ENCODE measurements at places on chromosomes 11 and 22. TPM values are rescaled to one million over a fixed set of nuclear protein-coding genes. Genes with fewer than 3 reads are reported as not detected.

- DNase-seq = peak; percentile 9
These were observed 716 bp downstream of the AMOTL1 start for GRCh38 chr11:94768602-94769541.

Gene DDIAS
- total RNA-seq = 28.8 TPM

GRCh38 chr11:87548797-87549196 lies 511.1 kb downstream of the TMEM135 start:
- DNase-seq = no peak

DNA sequence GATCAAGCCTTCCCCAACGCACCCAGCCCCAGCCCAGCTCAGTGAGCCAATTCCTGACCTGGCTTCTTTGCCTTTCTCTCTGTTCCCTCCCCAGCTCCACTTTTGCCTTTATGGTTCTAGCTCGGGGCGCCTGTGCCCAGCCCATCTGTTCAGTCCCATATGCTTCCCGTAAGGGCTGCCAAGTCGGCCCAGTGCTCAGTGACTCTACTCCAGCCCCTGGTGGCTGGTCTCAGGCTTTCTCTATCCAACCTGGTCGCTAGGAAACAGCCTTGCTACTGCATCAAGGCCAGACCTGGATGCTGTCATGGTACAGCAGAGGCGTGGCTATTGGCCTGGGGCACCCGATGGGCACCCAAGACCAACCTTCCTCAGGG lies 178.0 kb downstream of the DSCAML1 start:
- DNase-seq = no peak

DNA sequence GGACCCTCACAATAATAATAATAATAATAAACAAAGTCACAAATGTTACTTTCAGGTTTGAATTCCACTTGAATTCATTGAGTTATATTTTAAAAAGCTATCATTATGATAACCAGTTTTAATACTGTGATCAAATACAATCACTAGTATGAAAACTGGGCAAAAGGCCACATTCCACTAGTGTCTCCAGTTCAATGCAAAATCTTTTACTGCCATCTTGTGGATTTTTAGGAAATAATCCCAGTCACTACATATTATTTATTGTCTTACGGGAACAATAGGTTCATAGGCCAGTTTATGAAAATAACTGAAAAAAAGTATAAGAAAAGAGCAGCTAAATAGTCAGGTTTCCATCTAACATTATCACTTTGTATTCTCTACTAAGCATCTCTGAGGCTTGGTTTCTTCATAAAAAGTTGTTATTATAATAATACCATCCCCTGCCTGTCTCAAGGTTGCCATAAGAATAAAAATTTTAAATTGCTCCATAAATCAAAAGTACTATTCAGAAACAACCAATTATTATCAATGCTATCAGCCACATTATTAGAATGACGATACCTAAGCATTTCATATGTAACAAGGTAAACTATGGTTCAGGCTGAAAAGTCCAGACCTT lies 533.9 kb upstream of the CCDC90B start:
- no peak for DNase-seq

DNA sequence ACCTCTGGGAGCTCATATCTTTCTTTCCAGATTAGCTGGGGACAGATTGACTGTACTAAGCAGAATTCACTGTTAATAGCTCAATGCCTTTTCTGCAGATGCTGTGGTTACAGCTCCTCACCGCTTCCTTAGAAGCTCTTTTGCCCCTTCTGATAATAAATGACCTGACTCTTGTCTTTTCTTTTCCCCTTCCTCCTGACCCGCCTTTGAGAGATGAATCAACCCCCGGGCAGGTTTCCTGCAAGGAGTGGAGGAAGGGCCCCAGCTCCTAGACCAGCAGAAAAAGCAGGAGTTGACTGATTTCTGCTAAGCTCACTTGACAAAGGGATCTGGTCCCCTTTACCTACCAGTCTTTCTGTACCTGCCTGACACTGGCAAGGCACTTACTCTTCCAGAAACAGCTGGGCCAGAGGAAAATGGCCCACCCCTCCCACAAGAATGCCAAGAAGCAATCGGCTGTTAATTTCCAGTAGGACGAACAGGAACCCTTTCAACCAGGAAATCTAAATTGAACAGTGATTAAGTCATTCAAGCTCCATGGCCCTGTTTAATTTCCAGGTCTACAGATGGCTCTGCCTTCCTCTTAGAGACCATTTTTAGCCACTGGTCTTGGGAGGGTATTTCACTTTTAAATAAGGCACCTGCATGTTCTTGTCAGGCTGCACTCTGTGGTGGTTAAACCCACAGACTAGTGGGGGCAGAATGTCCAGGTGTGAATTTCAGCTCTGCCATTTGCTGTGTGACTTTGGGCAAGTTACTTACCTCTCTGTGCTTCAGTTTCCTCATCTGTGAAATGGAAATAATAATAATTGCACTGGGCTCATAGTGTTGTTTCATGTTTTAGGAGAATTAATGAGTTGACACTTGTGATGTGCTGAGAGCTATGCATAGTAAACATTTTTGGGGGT lies 67.5 kb downstream of the PRR5L start:
- DNase-seq = no peak

Data from activated naive CD8-positive, alpha-beta T cell treated with anti-CD3 and anti-CD28 coated beads for 36 hours (primary cell).